CD4-positive, alpha-beta T cell treated with Interferon gamma for 1 hour (primary cell): ENCODE measurements at places on chromosomes 3 and 15.
A peak's percentile ranks its signal among the peaks of the same experiment; 100 is the strongest.

GRCh38 chr15:47685141-47685870, 32.0 kb upstream of the SEMA6D start:
- DNase-seq, result no peak

DNA sequence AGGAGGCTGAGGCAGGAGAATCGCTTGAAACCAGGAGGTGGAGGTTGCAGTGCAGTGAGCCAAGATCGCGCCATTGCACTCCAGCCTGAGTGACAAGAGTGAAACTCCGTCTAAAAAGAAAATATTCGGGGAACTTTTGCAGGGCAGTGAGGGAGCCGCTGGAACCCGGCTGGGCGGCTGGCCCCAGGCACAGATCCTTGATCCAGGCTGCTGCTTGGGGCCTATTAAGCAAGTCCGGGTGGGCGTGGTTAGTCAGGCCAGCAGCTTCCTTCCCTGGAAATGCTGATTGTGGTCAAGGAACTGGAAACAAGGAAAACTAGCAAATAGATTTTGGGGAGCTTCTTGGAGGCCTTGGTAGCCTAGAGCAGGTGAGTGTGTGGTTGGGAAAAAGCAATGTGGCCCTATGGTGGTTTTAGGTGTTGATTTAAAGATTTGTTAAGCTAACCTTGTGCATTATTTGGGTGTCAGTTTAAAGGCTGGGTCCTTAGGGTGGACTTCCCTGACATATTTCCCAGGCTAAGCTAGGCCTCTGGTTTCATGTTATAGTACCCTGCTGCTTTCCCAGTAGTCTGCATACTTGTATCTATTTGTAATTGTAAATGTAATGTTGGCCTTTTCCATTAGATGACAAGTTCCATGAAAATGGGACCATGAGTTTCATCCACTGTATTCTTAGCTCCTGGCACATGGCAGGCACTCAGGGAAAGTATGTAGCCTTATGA, 17.7 kb upstream of the SNX22 start:
- DNase-seq, result no peak

GRCh38 chr3:106827515-106828213, 549.6 kb upstream of the CCDC54 start:
- DNase-seq, result no peak

DNA sequence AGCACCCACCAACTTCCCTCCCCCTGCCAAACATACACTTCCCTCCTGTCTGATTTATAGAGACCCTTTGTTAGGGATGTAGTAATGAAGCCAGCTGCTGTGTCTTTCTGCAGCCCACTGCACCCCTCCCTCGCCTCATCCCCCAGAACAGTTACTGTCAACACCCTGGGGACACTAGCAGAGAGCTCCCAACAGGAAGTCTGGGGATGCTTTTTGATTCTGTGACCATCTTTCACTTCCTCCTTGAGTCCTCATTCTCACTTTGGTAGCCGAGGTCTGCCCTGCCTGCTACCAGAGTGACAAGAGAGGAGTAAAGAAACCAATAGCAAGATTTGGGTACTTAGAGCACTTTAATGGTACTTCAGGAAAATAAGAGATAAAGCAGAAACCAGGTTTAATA, 201.6 kb downstream of the SATB1 start:
- peak; percentile 50 for DNase-seq

- no peak for DNase-seq
These were observed 68.2 kb upstream of the ADAMTSL3 start for GRCh38 chr15:83585601-83586335.
